Suppressor macrophage (primary cell): ENCODE measurements at places on chromosomes 5 and 9.

- no peak for DNase-seq
These were observed 133.5 kb downstream of the CD180 start for GRCh38 chr5:67063055-67063454.

- DNase-seq = peak; percentile 91
These were observed 203.9 kb downstream of the FRMD3 start for GRCh38 chr9:83334320-83334719.

GRCh38 chr9:128055344-128056040, 11.6 kb downstream of the NAIF1 start:
- DNase-seq = peak; percentile 75

DNA sequence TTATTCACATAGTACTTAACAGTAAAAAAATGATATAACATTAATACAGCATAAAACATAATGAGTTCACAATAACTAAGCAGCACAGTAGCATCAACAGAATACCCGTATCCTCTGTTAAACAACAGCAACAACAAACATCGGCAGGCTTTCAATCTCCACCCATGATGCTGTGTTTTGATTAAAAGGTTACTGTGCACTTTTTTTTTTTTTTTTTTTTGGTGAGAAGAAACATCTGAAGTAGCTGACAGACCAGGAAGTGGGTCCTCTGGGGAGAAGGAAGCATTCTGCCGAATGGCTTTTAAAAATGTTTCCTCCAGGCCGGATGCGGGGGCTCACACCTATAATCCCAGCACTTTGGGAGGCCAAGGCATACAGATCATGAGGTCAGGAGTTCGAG, 282.3 kb downstream of the EPB41L4A start:
- DNase-seq = no peak

GRCh38 chr5:4294878-4295277, 699.2 kb downstream of the IRX1 start:
- DNase-seq = no peak

GRCh38 chr5:171615705-171616640, 169.6 kb upstream of the SMIM23 start:
- DNase-seq = no peak

- no peak for DNase-seq
These were observed 98.1 kb upstream of the ERBIN start for GRCh38 chr5:65828022-65828896.

DNA sequence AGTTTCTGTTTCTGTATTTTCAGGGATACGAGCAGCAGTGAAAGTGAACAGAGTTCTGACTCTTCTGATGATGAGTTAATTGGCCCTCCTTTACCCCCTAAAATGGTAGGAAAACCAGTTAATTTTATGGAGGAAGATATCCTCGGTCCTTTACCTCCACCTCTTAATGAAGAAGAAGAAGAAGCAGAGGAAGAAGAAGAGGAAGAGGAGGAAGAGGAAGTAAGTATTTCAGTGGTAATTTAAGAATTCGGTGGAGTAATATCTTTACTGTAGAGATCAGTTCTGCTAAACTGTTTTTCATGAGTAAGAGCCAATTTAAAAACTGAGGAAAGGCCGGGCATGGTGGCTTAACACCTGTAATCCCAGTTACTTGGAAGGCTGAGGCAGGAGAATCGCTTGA, 17.2 kb downstream of the WDR70 start:
- DNase-seq = peak; percentile 17

GRCh38 chr5:112917453-112917995, 4.5 kb downstream of the REEP5 start:
- DNase-seq = peak; percentile 9

GRCh38 chr5:158635565-158635964, 464.2 kb downstream of the EBF1 start:
- no peak for DNase-seq

DNA sequence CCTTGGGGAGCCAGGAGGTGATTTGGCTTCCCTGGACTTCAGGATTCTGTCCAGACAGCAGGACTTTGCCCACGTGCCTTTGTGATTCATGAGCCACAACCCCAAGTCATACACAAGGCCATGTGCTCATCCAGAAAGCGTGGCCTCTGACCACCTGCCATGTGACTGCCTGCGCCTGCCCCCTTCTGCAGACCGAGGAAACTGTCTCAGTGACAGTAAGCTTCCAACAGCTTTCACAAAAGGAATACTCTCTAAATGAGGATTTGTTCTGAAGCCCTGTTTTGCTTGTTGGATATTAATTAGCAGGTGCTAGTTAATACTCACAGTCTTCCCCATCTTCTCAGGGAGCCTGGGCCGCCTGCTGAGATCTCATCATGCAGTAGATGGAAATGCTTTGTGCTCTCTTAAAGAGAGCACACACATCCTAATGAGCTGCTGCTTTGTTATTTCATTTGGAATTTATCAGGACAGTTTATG, 36.9 kb upstream of the ANGPTL2 start:
- DNase-seq = peak; percentile 80

DNA sequence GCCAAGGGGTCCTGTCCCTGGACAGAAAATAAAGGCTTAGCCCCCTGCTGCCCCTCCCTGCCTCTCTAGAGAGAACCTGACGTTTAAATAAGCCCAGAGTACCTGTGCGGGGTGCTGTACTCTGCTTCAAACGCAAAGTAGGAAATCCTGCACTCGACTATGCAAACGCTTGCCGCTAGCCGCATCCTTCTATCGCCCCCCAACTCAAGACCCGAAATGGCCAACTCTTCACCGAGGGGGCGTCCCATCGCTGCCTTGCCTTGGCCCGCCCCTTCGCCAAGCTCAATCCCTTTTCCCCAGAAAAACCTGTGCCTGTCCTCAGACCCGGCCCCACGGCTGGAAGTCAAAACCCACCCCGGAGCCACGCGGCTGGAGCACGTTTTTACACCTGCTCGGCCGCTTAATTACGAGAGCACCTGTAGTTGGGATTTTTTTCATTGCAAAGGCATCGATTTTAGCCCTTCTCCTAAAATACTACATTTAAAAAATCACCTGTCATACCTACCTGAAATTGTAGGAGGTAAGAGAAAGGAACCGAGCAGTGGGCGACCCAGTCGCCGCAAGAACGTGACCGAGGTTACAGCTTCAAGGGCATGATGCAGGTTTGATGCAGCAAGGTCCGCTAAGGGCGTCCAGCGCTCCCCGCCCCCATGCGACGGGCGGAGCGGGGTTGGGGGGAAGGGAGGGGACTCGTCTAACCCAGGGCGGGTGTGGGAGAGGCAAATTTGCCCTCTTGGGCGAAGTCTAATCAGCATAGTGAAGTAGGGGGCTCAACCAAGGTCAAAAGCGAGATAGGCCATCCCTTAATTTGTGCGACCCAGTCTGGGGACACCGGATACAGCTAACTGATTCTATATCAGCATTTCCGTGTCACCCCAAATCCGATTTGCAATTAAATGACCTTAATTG, 3.5 kb downstream of the ELAVL2 start:
- no peak for DNase-seq

GRCh38 chr5:57772512-57772911, 289.9 kb upstream of the ACTBL2 start:
- no peak for DNase-seq

DNA sequence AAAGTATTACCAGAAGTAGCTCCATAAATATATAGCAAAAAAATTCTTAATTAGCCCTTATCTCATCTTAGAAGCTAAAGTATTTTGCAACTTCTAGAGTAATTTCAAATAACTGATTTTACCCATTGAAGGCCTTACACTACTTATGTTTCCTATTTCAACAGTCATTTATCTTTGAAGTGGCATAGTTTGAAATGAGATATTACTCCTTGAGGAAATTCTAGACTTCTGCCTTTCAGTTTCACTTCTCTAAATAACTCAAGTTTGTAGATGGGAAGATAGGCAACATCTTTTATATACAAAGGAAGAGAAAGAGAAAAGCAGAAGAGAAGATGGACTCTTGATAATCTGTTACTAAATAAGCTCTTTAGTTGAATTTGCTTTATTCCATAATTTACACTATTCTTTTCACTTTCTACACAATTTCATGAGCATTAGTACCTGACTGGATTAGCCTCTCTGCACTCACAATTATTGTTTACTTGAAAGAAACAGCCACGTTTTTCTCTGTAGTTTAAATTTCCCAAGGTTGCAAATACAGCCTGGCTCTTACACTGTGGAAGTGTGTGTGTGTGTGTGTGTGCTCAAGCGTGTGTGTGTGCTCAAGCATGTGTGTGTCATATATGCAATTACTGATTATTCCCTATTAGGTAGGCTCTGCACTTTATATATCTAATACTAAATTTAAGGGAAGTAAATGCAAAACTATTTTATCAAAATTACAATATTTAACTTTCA, 60.6 kb upstream of the EMB start:
- DNase-seq = peak; percentile 88

- no peak for DNase-seq
These were observed 19.9 kb upstream of the PCA3 start for GRCh38 chr9:76744336-76744735.

GRCh38 chr5:177025101-177025601, 2.7 kb downstream of the ZNF346 start:
- no peak for DNase-seq
